ENCODE measurements at places on chromosomes 1 and 21. TPM values are rescaled to one million over a fixed set of nuclear protein-coding genes. Genes with fewer than 3 reads are reported as not detected.

Gene KRTAP10-11
- total RNA-seq: not detected

Gene ANGPTL1
- not detected for total RNA-seq

Gene CNR2
- 0.85 TPM for total RNA-seq

Gene ARHGEF19
- total RNA-seq: 9.1 TPM

Gene SPAG17
- not detected for total RNA-seq

Gene COL11A1
- not detected for total RNA-seq

Gene ANGPTL7
- not detected for total RNA-seq

Gene LRRC3
- 0.85 TPM for total RNA-seq

Gene PANK4
- 53.5 TPM for total RNA-seq

Gene SEC22B
- 24.2 TPM for total RNA-seq

DNA sequence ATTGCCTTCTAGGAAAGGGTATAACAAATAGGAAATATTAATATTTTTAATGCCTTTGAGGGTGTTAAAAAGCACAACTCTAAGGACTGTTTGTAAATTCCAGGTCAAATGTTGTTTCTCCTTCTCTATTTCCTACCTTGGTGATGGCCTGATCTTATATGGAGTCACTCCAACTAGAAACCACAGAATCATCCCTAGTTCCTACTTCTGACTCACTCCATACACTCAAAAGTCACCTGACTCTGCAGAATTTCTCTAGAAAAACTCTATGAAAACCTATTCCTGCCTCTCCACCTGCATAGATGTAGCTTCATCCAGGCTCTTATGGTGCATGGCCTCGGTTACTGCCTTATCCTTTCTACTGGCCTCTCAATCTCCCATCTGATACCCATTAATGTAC is 14.5 kb downstream of the RGS4 start:
- no peak for DNase-seq

- no peak for DNase-seq
These were observed 625 bp downstream of the KLHDC7A start for GRCh38 chr1:18481190-18481920.

DNA sequence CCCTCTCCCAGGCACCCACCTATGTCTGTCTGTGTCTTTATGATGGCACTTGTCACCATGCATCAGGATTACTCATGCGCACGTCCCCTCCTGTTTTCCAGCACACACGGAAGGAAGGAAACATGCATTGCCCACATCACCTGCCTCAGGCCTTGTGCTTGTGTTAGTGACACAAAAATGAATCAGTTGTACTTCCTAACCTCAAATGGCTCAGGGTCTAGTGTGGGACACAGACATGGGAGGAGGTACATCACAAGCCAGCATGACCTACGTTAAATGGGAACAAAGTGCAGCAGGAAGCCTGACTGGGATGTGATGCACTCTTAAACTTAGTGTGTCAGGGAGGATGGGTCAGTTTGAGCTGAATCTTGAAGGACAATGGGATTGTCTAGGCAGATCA is 126.7 kb downstream of the TRABD2B start:
- DNase-seq: no peak

- DNase-seq: no peak
These were observed 60.0 kb upstream of the KIAA0040 start for GRCh38 chr1:175252561-175252960.

GRCh38 chr1:208006258-208006920 is 95.5 kb upstream of the CD34 start:
- DNase-seq: no peak

DNA sequence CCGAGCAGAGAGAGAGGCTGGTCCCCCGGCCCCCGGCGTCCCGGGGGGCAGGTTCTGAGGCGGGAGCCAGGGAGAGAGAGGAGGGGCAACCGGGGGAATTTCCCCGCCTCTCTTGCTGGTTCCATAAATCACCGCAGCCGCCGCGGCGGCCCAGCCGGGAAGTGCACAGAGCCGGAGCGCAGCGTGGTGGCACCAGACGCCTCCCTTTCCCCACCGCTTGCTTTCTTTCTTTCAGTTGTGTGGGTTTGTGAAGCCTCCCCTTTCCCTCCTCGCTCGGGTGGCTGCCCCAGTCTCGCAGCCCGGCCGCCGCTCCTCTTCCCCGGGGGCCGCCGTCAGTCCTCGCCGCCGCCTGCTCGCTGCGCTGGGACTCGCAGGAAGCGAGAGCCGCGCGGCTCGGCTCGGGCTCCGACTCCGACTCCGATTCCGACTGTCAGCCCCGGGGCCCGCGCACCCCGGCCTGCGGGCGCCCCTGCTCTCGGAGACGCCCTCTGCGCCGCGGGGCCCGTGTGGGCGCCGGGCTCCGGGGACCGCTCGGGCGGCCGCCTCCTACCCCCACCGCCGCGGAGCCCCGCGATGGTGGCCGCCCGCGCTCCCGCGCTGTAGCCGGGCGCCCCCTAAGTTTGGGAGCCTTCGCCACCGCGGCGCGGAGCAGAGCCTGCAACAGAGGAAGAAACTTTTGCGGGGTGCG is at the start of gene CACHD1:
TSS of gene CACHD1 (plus strand) at position 153 of the 688 bp plus-strand sequence. CDS start 616 bp downstream, outside the sequence.
- DNase-seq: no peak

- DNase-seq: no peak
These were observed 522.5 kb downstream of the SMYD3 start for GRCh38 chr1:245984390-245985155.

- DNase-seq: no peak
These were observed 59.6 kb upstream of the ADAMTS5 start for GRCh38 chr21:27026501-27026900.

DNA sequence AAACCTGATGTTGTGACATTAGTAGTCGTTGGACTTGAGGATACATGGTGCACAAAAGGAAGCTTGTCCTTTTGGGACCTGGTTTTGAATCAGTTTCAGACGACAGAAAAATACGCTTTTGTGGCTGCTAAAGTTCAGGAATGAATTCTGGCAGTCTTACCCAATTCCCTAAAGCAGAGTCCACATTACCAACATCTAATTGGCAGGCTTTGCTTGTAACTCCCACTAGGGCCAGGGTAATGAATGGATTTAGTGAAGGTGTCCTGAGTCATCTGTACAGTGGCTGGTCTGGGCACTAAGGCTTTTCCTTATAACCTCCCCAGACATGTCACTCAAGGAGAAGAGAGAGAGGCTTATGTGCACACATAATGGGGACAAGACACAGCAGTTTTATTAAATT is 66.2 kb upstream of the RNPC3 start:
- no peak for DNase-seq

DNA sequence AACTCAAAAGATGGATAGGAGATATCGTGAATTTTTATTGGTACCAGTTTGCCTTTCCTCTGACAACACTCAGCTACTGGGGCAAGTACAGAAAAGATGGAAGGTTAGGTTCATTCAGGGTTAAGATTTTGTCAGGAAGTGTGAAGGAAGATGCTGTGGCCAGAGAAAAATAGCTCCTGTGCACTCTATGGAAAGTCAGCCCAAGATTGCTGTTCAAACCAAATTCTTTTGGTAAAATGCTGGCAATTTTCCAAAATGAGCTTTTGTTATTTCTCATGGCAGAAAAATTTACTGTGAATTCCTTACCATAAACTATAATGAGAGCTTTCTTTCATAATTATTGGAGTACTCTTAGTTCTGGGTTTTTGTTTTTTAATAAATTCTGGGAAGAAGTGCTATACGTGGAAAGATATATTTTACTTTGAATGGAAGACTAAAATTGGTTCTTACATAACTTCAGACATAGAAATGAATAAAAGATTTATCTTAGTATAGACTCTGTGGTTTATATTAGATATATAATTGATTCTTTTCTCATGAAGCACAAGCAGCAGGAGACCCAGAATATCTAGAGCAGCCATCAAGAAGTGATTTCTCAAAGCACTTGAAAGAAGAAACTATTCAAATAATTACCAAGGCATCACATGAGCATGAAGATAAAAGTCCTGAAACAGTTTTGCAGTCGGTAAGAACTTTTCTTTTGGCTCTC is 112.2 kb downstream of the USP25 start:
- DNase-seq: no peak

DNA sequence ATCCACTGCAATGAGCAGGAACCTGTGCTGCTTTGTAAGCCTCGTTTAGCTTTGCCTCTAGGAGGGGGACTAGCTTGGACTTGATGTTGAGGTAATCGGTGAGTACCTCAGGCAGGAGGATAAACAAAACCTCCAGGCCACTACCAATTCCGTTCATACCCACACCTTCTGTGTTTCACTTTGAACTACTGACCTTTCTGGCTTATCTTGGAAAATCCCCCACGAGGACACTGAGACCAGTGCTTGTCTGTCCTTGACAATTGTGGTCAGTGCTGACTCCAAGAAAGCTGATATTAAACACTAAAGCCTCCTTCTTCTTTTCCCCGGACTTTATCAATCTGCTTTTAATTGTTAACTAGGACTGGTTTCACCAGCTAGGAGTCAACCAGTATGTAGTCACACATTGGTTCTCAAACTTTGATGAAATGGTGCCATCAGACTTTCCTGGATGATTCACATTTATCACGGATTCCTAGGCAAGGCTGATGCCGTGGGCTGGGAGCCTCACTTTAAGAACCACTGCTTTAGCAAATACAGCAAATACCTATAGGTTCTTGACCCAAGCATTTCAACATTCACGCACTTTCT is 52.7 kb downstream of the TGFB2 start:
- DNase-seq: no peak

DNA sequence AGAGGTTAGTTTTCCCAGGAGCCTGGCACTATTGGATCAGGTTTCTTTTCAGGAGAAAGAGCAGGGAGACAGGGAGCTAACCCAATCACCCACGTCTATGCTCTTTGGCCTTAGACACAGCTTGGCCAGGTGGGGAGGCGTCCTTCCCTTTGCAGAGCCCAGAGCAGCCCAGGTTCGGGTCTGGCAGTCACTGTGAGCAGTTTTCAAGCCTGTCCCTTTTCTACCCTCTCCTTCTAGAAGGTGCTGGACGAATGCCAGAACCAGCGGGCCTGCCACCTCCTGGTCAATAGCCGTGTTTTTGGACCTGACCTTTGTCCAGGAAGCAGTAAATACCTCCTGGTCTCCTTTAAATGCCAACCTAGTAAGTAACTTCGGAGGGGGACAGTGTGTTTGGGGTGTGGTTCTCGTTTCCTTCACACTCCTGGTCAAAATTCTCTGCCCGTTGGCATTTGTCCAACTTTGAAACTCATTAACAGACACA is 44.9 kb downstream of the EVA1C start:
- no peak for DNase-seq

GRCh38 chr1:200134116-200134515 is 106.6 kb downstream of the NR5A2 start:
- DNase-seq: no peak

- no peak for DNase-seq
These were observed 1.8 kb upstream of the CSMD2 start for GRCh38 chr1:34166625-34167361.

DNA sequence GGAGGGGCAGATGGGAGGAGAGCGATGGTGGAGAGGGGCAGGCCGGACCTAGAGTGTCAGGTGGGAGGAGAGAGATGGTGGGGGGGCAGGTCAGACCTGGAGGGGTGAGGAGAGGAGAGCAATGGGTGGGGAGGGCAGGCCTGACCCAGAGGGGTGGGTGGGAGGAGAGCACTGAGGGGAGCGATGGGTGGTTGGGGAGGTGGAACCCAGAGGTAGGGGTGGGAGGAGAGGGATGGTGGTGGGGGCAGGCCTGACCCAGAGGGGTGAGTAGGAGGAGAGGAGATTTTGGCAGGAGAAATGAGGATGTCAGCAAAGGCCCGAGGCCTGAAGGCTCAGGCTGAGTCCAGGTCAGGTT is 157.3 kb upstream of the VAMP3 start:
- DNase-seq: no peak

- DNase-seq: no peak
These were observed 13.1 kb downstream of the OPTC start for GRCh38 chr1:203506858-203507626.

DNA sequence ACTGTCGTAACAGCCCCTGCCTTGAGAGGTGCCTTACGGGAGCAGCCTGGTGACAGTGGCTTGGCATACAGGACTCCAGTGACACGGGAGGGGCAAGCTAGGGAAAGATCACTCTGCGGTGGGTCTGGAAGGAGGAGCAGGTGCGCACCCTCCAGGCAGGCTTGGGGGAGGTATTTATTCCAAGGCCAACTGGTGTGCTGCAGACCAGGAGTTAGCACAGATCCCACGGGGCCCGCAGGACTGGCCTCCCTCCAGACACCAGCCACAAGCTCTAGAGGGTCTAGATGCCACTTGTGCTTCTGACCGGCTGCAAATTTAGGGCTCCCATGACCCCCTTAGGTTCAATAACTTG is 22.1 kb downstream of the PSEN2 start:
- no peak for DNase-seq

GRCh38 chr1:230067871-230068620 is 1.0 kb downstream of the GALNT2 start:
- no peak for DNase-seq

- DNase-seq: no peak
These were observed 97.6 kb upstream of the DYNLT5 start for GRCh38 chr1:66654643-66655042.

DNA sequence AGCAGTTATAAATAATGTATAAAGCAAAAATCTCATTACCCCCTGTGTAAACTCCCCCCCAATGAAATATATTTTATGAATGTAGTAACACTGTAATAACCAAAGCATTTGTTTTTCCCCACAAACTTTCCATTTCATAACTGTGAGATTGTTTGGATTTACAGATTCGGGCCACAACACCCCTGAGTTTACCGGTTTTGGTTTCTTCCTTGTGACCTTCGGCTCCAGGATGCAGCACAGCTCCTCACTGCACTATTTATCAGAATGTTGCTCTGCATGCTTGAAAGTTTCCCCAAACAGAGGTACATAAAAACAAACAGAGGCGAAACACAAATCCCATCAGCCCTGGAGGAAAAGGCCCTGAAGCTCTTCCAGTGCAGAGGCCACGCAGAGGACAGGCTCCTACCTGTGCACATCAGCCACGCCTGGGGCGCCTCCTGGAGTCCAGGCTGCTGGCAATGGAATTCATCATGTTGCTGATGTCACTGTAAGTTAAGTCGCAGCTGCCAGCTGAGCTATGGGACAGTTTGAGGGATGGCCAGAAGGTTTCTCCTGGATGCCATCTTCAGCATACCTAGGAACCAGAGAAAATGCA is 122.0 kb downstream of the LMO4 start:
- DNase-seq: no peak

DNA sequence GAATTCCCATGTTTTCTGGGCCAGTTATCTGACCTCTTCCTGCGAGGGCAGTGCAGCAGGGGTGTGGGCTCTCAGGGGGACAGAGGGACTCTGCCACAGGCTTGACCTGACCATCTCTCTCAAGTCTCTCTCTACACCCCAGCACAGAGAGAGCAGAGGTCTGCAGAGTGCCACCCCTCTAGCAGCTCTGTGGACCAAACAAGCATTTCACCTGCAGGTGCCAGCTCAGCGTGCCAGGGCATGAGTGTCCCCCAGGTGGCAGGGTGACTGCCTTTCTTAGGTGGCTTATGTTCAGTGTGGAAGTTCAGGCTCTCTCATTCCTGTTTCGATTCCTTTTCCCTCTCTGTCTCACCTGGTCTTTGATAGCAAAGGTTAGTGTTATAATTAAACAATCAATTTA is 191.3 kb downstream of the CACNA1E start:
- no peak for DNase-seq
